ENCODE measurements at places on chromosomes 7 and 10.

DNA sequence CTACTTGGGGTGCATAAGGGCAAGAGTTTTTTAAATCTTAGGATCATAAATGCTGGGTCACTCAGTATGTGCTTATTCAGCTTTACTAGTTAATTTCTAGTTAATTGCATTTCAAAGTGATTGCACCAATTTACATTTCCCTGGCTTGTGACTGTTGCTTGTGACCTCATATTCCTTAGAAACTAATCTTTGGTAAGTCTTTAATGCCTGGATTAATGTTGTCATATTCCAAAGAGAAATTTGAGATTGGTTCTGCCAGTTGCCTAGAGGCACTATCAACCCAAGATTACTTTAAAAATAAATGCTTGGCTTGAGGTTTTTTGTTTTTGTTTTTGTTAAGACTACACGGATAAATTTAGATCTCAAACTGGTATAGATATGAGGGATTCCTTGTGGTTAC, 103.1 kb downstream of the ANK3 start:
- ATAC-seq = no peak

DNA sequence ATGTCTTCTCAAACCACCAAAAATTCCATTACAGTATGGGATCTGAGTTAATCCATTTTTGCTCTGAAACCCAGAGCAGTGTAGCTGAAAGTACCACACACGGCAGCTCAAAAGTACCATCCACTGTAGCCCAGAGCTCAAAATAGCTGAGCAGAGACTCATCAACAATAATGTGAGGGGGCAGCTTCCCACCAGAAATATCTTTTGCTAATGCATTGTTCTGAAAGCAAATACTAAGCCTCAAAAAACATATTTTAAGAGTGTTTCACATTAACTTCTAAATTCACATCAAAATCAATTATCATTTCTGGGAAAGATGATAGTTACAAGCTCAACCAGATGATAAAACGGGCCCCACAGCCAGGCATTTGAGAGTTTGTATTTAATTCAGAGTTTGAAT, 73.7 kb downstream of the ABLIM1 start:
- ATAC-seq = no peak

- peak; percentile 48 for ATAC-seq
Measured at GRCh38 chr10:13865758-13866491, 279.2 kb downstream of the PRPF18 start.

DNA sequence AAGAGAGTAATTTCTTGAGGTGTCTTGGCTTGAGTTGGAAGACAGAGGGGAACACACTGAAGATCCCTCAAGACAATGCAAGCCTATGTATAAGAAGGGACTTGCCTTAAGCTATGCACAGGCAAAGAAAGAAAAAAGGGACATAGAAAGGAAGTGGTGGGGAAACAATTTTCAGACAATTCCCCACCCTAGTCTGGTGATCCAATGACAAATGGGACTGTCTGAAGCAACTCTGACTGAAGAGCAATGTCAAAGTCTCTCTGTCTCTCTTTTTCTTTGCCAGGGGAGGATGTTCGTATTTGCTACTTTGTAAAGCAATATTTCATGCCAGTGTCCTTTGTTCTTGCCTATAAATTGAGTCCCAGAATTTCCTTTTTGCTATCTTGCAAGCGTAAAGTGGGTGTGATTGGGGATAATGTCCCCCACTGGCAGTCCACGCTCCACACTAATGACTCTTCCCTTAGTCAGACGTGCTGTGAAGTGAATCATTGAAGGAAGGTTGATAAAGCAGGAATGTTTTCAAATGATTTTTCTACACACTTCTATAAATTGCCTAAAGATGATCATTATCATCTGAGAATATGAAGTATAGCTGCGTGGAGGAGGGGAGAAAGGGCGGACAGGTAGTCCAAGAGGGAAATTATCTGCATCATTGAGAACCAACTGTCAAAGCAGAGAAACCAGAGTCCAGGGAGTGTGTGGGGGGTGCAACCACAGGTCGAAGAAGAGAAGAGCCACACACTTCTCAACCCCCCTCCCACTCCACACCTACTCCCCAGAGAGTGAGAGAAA, 243.8 kb upstream of the ETV1 start:
- ATAC-seq = no peak

- ATAC-seq = no peak
Measured at GRCh38 chr7:106450716-106451115, 165.9 kb upstream of the NAMPT start.

DNA sequence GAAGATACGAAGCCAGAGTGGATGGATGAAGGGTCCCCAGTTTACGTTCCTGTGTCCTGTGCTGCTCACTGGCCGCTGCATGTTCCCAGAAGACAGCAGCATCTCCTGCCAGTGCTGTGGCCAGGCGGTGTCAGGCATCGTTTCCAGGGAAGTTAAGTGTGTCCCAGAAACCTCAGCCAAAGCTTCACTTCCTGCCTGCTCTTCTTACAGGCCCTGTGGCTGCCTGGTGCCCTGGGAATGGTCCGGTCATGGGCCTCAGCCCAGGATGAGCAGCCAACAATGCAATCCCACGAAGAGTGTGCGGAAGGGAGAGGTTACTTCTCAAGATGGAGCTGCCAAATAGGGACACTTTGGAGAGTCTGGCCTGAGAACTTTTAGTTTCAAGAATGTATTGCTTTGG, 99.7 kb upstream of the TARP start:
- no peak for ATAC-seq

DNA sequence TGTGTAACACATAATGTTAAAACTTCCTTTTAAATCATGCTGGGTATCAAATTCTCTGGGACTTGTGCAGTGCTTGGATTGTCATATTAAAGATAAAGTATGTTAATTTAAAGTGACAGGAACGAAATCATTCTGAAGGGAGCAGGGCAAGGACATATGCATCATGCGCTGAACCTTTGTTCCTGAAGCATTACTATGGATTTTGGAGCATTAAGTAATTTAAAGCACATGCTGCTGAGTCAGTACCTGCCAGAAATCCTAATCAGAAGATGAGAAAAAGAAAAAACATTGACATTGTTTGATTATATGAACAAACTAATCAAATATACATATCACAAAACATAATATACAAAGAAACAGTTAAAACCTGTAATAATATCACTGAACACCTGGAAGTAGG, 101.4 kb downstream of the MICU1 start:
- ATAC-seq = no peak

DNA sequence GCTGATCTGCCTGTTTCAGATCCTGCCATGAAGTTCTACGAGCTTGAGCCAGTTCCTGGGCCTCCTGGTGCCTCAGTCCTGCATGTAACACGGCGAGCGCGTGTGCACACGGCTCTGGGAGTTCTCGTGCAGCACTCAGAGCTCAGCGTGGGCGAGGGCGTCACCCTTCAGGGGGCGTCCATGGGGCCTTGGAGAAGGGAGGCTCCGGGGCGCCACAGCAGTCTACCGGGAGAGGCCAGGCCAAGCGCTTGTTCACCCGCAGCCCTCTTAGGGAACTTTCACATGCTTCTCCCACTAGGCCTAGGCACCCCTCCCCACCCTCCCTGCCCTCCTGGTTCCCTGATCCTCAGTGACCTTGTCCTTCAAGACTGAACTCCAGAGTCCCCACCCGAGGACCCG, 83.1 kb downstream of the BMS1 start:
- ATAC-seq = no peak

GRCh38 chr7:42494736-42495135, 257.7 kb upstream of the GLI3 start:
- ATAC-seq = no peak

- no peak for ATAC-seq
Measured at GRCh38 chr7:70466725-70467364, 665.1 kb upstream of the GALNT17 start.

- no peak for ATAC-seq
Measured at GRCh38 chr10:49606981-49607535, 3.1 kb upstream of the SLC18A3 start.

- ATAC-seq = no peak
Measured at GRCh38 chr7:21365866-21366624, 61.8 kb upstream of the SP4 start.

DNA sequence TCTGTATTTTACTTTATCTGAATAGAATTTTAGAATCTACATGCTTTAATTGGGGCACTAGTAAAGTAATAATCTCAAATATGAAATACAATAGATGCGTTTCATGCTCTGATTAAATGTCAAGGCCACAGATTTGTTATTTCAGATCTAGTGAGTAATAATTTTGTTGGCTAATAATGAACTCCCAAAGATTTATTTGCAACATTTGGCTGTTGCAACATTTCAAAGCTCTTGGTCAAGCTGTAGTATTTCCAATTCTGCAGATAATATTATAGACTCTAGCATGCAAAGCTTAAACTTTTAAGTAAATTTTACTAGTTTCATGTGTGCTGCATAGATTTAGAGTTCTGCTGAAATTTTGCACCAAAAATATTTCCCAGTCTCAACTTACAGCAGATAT, 16.7 kb downstream of the LRRN3 start:
- no peak for ATAC-seq

DNA sequence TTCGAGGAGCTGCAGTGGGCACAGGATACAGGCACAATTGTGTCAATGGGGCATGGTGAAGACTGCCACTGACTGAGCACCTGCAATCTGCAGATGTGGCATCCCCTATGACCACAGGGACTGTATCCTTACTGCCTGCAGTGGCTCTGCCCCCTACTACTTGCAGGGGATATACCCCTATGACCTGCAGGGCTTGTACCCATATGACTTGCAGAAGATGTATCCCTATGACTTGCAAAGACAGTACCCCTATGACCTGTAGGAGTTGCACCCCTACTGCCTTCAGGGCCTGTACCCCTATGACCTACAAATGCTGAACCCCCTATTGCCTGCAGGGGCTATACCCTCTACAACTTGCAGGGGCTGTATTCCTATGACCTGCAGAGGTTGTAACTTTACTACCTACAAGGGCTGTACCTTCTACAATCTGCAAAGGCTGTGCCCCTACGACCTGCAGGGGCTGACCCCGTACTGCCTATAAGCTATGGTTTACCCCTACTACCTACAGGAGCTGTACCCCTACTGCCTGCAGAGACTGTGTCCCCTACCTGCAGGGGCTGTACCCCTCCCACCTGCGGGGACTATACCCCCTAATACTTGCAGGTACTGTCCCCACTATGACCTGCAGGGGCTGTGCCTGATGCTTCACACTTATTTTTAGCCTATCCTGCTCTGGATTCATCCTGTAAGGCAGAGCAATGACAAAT, 65.9 kb upstream of the ADAM12 start:
- ATAC-seq = no peak

- ATAC-seq = no peak
Measured at GRCh38 chr7:70040970-70041766, 442.9 kb downstream of the AUTS2 start.

DNA sequence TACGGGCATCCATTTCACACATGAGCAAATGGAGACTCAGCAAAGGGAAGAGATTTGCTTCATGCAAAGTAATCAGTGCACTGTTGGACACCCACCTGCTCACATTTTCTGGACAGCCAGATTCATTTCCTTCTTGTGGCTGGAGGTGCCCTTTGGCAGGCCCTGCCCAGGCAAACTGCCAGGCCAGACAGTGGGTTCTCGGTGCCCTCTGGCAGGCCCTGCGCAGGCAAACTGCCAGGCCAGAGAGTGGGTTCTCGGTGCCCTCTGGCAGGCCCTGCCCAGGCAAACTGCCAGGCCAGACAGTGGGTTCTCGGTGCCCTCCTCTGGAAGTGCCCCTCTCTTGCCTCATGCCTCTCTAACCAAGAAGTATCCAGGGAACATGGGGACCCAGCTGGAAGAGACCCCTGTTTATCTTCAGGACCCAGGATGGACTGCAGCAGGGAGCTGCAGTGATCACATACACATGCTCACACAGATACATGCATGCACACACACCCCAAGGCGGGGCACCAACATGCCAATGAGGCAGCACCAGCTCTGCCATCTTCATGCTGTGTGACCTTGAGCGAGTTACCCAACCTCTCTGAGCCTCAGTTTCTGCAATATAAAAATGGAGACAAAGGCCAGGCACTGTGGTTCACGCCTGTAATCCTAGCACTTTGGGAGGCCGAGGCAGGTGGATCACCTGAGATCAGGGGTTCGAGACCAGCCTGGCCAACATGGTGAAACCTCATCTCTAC, 67.1 kb downstream of the OAT start:
- no peak for ATAC-seq

- ATAC-seq = no peak
Measured at GRCh38 chr7:130865408-130866236, 131.6 kb upstream of the KLF14 start.

DNA sequence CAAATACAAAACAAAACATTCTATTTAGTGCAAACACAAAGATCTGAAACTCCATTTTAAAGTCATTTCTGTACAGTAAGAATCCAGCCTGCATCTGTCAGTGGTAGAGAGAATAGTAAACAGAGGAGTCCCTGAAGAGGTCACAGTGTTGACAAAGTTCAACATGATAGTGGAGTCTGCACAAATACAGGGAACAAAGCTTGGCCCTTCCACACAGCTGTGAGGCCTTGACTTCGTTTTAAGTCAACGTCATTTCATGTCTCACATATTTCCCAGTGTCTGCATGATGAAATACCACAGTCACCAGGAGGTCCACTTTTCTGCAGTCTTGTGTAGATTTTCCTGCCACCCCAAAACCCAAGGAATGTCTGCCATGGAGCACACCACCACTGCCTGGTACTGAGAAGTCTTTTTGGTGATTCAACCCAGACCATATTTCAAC, 33.0 kb downstream of the CYP26A1 start:
- ATAC-seq = no peak

GRCh38 chr7:23768022-23768421, 58.0 kb downstream of the STK31 start:
- ATAC-seq = no peak

DNA sequence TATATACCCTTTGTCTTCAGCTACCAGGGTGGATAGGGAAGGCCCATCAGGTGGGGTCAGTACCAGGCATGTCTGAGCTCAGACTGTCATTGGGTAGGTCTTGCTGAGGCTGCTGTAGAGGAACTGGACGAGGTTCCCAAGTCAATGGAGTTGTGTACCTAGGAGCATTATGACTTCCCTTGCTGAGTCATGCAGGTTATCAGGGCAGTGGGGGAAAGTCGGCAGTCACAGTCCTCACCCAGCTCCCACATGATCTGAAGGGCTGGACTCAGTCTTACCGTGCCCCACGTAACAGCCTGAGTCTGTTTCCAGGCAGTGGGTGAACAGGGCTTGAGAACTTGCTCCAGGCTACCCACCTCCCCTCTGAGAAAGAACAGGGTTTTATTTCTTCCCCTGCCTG, 260.8 kb upstream of the COBL start:
- ATAC-seq = no peak

DNA sequence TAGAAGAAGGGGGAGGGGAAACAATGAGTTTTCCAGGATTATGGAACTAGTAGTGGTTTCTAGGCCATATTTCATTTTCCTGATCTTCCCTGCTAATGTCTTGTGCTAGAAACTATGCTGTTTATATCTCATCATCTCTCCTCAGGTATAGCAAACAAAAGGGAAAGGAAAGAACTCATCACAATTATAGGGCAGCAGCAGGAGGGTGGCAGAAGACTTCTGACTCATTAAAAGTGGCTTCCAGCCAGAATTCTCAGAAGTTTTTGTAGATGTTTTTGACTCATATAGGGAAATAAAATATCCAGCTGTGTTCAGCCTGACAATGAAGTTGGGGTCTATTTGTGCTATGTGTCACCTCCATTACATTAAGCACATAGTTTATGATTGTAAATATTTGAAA, 6.5 kb downstream of the AHR start:
- no peak for ATAC-seq

GRCh38 chr10:56662765-56663447, 301.8 kb upstream of the ZWINT start:
- ATAC-seq = no peak

GRCh38 chr7:66376264-66376945, 171.3 kb downstream of the TPST1 start:
- no peak for ATAC-seq

GRCh38 chr7:125256446-125256845, 326.8 kb upstream of the POT1 start:
- no peak for ATAC-seq

GRCh38 chr7:128909625-128910568, 612 bp downstream of the KCP start:
- ATAC-seq = peak; percentile 26

Measured in gastroesophageal sphincter (tissue), 4 donors.